ENCODE measurements at places on chromosomes 12 and 14. TPM values are rescaled to one million over a fixed set of nuclear protein-coding genes. Genes with fewer than 3 reads are reported as not detected.

The IL31 gene
- not detected for total RNA-seq

- DNase-seq, result peak; percentile 91
Measured at GRCh38 chr14:23929822-23930294, 23.7 kb upstream of the DHRS4 start.

- no peak for DNase-seq
Measured at GRCh38 chr14:24273422-24273998, 2.1 kb upstream of the RABGGTA start.

DNA sequence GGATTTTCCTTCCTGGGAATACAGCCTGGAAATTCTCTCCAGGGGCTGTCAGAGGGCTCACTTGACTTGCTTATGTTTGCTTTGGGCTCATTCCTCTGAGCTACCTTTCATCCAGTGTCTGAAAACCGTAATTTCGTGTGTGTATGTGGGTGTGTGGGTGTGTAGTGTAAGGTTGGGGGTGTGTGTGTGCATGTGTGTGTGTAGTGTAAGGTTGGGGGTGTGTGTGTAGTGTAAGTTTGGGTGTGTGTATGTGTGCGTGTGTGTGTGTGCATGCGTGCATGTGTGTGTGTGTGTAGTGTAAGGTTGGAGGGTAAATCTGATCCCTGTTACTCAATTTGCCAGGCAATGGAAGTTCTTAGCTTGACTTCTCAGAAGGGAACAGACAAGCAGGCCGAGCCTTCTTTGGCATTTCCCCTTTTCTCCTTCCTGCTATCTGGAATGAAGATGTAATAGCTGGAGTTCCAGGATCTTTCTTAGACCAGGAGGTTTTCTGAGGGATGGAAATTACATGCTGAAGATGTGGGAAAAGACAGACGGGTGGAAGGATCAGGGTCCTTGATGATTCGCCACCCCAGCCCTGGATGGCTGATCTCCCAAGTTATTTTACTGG is 15.5 kb upstream of the BEGAIN start:
- no peak for DNase-seq

The OLR1 gene
- total RNA-seq, result 0.09 TPM

DNA sequence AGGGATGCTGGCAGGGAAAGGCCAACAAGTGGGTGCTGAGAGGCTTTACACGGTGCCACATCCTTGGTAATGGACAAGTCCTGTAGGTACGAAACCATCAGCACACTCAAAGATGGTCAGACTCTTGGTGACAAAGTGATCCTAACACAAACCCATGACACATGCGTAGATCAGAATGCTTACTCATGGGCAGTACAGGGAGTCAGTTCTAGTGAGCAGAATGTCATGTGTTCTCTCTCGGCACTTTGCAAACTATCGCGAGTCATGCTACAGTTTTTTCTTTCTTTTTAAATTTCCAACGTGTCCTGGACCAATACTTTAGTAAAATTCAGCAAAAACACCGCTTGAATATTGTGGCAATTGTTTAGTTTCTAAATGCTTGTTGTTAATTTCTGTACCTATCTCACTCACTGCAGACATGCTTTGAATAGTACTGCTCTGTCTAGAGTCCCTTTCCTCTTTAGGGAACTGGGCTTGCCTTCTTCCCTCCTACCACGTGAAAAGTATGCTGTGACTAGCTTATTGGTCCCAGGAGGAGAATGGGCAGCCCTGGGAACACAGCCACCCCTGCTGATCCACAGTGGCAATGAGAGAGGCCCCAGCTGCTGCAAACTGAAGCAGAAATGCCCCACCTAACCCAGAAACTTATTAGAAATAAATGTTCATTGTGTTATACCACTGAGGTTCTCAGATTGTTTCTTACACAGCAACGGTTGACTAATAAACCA is 62.4 kb downstream of the UBR7 start:
- no peak for DNase-seq
